NCI-H1417 treated with DMSO at 0.1 percent for 48 hours (cell line): ENCODE measurements at places on chromosomes 4 and X.

DNA sequence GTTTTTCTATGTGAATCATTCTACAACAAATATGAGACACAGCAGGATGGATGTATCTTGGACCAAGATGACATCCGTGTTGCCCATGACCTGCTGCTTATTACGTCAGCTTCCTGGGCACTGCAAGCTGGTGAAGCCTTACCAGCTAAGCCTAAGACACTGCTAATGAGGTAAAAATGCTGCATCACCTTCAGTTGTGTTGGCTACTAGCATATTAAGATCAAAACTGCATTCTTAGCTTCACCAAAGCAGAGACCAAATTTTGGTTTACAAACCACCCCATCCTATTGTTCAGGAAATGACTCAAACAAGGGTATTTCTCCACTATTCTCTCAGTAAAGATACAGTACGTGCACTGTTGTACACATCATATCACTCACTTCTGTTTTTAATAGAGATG is 50.3 kb downstream of the MAML3 start:
- DNase-seq: no peak

- DNase-seq: no peak
Measured at GRCh38 chrX:103747163-103747562, 29.5 kb upstream of the PLP1 start.

DNA sequence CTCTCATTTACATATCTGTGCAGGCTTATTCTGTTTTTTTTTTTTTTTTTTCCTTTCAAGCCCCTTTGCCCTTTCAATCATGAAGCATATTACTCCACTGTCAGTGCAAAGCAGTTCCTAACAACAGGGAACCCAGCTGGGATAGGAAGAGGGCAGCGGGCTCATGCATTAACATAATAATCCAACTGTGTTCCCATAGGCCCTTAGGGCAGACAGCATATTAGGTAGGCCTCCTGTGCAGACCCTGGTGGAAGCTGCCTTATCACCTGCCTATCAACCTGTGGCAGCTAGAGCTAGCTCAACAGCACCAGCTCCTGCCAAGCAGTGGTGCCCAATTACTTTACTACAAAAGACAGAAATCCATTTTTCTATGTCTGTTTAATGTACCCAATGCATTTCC is 49.3 kb downstream of the SLC10A7 start:
- DNase-seq: peak; percentile 36

- no peak for DNase-seq
Measured at GRCh38 chr4:185263419-185263818, 54.0 kb downstream of the SNX25 start.

DNA sequence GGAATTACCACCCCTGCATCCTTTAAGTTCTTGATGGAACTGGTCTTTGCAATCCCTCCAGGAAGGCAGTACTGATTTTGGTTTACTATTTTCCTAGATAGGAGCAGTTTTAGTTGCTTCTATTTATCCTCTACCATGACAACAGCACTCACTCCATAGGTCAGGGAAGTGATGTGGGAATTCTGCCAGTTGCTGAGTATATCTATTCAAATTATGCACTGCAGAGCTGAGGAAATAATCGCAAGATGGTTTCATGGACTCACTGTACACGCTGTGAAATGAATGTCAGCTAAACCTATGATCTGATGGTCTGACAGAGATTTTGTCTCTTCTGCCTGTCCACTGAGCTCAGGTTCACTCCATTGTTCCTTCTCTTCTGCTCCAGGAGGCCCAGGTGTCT is 135.8 kb downstream of the FAAH2 start:
- DNase-seq: no peak

DNA sequence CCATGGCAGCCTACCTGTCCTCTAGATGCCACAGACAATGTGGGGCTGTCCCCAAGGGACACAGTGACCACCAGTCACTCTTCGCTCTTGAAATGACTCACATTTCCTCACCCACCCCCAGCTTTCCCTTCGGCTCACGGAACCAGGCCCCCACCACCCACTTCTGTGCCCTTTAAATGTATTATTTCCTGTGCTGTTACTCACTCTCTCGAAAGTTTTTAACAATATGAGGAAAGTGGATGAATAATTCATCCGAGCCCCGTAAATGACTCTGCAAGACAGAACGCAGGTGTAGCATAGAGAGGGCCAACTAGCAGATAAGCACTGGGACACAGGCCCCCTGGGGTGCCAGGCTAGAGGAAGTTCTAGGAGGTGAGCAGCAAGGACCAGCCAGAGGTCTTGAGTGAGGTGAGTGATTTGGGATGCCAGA is 179.5 kb upstream of the TBL1X start:
- no peak for DNase-seq

DNA sequence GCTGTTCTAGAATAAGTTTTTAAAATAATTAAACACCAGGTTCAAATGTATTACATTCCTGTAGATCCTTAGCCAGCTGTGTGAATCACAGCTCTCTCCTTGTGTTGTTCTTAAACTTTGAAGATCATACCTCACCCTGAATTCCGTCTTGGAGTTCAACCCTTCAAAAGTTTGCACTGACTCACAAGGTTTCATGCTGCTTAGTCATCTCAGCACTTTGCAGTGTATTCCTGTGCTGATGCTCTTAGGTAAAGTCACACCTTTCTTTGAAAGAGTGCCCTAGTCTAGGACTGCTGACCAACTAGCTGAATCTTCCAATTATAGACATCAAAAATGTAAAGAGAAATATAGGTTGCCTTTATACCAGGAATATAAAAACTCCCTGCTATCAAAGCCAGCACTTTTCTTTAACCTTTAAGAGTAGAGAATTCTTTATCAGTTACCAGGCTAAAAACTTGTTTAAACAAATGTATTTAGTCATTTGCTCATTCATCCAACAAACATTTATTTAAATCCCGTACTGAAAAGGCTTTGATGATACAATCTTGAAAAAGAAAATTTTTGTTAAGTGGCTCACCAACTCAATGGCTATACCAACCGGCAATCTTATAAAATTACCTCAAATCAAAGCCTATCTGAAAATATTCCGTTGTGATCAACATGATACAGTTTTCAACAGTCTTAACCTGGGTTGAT is 169.7 kb downstream of the RAP1GDS1 start:
- DNase-seq: no peak

DNA sequence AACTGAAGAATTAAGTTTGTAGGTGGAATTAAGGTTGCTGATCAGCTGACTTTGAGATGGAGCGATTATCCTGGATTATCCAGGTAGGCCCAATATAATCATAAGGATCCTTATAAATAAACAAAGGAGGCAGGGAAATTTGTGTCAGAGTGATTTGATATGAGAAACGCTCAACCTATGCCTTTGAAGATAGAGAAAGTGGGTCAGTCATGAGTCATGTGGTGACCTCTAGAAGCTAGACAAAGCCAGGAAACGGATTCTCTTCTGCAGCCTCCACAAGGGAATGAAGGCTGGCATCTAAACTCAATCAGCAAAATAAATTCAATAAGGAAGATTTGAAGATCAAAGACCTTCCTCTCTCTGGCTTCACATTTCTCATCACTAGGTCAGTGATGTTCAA is 41.5 kb upstream of the SMIM10 start:
- no peak for DNase-seq

DNA sequence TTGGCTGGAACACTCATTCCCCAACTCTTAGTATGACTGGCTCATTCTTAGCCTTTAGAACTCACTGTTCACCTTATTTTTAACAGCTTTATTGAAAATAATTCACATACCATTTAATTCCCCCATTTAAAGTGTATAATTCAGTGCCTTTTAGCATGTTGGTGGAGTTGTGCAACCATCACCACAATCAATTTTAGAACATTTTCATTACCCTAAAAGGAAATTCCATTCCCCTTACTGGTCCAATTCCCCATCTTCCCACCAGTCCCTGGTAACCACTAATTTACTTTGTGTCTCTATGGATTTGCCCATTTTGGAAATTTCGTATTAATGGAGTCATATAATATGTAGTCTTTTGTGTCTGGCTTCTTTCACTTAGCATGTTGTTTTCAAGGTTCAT is 19.7 kb downstream of the NHSL2 start:
- DNase-seq: no peak

GRCh38 chr4:184282251-184282713 is 64.6 kb upstream of the ENPP6 start:
- DNase-seq: no peak

DNA sequence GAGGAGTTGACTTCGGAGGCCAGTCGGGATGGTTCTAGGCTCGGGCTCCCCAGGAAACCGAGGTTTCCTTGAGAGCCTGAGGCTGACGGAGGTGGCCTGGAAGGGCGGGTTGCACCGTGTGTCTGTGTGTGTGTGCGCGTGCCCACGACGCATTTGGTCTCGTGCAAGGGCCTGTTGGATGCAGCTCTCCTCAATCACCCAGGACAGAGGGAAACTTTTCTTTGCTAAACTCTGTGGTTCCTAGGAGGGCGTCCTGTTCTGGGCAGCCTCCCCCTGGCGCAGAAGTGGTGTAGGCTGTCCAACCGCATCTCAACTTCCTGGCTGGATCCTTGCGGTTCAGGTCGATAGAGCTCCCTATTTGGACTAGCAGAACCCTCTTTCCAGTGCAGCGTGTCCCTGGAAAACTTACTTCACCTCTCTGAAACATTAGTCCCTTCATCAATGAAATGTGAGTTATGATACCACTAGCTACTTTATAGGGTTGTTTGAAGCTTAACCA is 973 bp downstream of the STK32B start:
- no peak for DNase-seq

GRCh38 chr4:169996379-169997240 is 29.6 kb downstream of the MFAP3L start:
- no peak for DNase-seq

- DNase-seq: no peak
Measured at GRCh38 chrX:30649859-30650258, 3.4 kb upstream of the GK start.

DNA sequence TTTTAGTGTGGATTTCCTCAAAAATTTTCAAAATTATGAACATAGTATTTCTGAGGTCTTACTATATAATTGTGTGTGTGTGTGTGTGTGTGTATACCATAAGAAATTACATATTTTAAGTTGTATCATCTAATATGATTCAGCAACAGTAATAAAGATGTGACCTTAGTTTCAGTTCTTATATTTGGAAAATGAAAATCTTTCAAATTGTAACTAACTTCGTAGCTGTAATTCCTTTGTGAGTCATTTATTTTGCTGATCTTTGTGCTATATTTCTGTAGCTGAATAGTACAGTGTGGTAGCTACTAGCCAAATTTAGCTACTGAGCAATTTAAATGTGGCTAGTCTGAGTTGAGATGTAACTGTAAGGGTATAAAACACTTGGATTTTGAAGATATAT is 116.4 kb downstream of the RAP1GDS1 start:
- no peak for DNase-seq
